ENCODE measurements at places on chromosomes 4 and X.

DNA sequence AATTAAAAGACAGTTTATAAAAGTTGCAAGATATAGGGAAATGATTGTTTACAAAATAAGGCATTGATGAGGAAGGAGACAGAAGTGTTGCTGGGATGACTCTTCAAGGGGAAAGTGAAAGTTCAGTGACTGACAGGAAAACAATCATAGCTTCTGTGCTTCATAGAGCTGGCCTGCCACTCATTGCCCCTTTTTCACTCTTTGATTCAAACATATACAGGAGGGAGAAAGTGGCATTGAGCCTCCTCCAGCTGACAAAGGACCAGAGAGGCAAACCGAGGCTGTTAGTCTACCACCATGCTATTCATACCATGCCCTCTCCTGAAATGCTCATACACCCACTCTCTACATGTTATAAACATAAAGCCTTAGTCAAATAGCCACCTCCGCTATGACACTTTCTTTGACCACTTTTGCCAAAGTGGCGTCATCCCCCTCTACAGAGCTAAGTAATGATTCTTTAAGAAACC lies 79.2 kb upstream of the ATOH1 start:
- no peak for DNase-seq

GRCh38 chrX:103386332-103386731 lies 10.0 kb downstream of the BEX3 start:
- no peak for DNase-seq

DNA sequence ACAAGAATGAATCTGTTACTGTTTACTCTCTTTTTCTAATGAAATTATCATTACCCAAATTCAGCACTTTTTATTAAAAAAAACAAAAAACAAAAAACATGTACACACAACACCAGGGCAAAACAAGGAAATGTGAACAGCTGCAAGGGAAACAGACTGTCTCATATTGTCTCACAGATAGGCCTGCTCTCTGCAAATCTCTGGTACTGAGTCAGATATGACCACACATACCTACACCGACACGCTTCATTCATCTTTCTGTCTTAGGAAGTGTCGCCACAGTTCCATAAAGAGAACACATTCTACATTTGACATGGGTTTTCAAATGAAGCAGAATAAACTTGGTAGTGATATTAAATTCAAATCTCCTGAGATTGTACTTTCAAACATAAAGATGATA lies 92.2 kb upstream of the GPR34 start:
- no peak for DNase-seq

DNA sequence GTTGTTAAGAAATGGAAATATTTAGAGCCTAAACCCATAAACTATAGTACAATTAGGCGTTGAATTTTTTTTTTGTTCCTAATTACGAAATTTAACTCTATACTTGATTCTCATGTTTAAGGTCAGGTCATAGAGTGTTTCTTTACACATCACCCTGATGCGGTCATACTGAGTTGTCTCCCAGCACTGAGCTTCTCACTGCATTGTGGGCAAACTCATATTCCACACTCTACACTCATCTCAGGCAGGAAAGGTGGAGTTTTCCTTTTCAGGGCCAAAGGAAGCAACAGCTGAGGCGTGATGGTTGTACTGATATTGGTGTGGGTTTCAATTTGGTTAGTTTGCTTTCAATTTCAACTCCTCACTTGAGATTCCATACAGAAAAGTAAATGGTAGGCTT lies 75.4 kb downstream of the FAT4 start:
- DNase-seq, result no peak

GRCh38 chr4:76738086-76738931 lies 159.6 kb downstream of the SOWAHB start:
- DNase-seq, result no peak

- no peak for DNase-seq
Measured at GRCh38 chrX:107571296-107571998, 56.9 kb upstream of the PRPS1 start.

DNA sequence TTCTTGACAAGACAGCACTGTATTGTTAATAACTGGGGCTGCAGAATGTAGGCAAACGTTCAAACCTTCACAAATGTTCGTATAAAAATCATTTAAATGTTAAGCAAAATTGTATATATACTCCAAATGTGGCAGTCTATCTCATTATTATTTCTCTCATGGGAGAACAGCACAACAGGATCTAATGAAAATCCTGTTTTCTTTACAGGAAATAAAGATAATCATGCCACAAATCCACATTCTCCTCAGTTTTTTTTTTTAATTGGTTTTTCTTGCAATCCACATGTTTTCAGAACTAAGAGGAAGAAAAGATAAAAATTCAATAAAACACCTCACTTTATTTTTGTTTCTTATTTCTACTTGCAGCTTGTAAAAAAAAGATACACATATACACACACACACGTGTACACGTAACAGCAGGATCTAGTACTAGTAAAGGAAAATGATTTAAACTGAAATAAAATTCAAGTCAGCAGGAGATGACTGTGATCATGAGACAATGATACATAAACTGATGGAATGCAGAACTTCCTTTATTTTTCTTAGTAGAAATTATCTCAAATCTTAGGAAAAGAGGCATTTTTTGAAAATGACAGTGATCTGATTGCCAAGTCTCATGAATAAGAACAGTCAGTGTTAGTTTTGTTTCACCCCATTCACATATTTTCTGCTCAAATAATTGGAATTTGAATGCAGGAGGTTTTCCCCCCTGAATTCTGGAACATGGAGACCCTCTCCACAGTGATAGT lies 11.3 kb downstream of the APBB2 start:
- DNase-seq, result no peak

All from cardiac septum (tissue), 1 donor.